ENCODE measurements at places on chromosomes 12 and 14.
A peak's percentile ranks its signal among the peaks of the same experiment; 100 is the strongest.

DNA sequence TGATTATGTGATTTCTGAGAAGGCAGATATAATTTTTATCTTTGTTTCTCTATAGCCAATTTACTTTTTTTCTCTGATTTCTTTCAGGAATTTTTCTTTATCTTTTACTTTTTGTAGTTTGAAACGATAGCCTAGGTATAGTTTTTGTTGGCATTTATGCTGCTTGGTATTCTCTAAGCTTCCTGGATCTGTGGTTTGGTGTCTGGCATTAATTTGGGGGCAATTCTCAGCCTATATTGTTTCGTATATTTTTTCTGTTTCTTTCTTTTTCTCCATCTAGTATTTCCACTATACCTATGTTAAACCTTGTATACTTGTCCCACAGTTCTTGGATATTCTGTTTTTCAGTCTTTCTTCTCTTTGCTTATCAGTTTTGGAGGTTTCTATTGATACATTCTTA, 45.0 kb downstream of the CRADD start:
- no peak for DNase-seq

- no peak for DNase-seq
Observed at GRCh38 chr12:70784042-70784668, 136.4 kb downstream of the PTPRR start.

DNA sequence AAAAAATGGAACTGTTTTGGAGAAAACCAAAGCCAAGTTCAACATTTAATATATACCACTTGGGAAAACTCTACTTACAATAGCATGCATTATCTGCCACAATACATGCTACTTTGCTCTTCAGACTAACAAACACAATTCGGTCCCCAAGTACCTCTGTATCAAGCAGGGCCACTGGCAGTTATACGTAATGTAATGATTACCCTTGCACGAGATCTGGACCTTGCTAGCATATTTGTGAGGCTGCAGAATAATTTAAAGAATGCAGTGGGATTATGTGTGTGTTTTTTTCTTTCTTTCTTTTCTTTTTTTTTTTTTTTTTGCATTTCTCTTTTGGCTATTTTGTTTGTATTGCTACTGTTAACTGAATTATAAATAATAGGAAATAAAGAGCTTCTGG, 22.8 kb upstream of the PYGL start:
- no peak for DNase-seq

DNA sequence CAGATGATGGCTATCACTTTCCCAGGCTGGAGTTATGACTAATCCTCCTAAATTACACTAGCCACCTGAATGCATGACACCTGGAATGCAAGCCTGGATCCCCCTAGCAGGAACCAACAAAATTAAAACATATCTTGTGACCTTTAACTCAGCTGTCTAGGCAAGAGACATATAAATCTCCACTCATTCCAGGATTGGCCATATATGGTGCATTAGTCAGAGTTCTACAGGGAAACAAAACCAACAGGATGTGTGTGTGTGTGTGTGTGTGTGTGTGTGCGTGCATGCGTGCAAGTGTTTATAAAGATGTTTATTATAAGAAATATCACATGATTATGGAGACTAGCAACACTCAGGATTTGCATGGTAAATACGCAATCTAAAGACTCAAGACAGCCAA, 212.8 kb downstream of the KIF21A start:
- no peak for DNase-seq

DNA sequence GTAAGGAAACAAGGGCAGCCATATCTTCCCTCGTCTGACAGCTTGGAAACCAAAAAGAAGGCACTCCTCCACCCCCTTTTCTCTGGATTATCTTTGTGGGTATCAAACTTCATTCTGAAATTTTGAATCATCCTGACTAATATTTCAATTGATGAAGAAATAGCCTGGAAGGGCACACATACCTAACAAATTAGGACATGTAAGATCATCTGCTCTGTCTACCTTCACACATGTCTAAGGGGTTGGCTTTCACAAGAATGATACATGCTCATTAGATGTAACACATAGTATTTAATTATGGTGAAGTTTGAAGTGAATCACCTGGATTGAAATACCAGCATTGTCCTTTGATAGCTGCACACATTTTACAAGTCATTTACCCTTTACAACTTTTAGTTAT, 348.1 kb upstream of the RPL10L start:
- DNase-seq, result no peak

DNA sequence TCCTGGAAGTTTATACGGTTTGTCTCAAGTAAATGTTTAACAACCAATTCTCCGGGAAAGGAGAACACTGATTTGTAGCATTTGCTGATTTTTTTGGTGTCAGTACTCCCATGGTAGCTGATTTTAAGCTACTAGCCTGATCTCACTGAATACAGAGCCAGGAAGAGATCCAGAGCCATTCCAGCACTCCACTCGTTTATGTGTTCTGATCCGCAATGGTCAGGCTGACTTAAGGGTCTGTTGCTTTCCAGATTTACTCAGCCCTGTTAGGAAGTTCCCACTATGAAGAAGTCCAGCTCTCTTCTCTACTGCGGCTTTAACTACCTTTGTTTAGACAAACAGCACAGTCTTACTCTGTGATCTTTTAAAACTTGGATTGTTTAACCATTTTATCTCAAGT, 38.0 kb upstream of the NID2 start:
- DNase-seq, result no peak

- no peak for DNase-seq
Observed at GRCh38 chr14:77157740-77158139, 16.1 kb upstream of the ZDHHC22 start.

DNA sequence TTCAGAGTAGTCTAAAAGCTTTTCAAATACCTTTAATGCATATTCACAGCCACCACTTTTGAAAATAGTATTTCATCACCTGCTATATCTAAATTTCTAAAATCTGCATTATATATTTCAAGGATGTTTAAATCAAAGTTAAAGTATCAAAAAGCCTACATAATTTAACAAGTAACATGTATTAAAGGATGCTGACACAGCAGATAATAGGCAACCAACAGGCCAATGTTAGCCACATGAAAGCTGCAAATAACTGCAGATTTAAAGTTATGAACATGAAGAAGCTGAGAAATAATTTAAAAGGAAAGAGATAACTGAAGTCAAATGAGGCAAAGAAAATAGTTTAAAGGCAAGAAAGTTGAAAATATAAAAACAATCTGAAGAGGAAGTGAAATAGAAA, 39.8 kb upstream of the NELL2 start:
- DNase-seq, result no peak

GRCh38 chr12:33476058-33476457, 36.4 kb upstream of the SYT10 start:
- no peak for DNase-seq

DNA sequence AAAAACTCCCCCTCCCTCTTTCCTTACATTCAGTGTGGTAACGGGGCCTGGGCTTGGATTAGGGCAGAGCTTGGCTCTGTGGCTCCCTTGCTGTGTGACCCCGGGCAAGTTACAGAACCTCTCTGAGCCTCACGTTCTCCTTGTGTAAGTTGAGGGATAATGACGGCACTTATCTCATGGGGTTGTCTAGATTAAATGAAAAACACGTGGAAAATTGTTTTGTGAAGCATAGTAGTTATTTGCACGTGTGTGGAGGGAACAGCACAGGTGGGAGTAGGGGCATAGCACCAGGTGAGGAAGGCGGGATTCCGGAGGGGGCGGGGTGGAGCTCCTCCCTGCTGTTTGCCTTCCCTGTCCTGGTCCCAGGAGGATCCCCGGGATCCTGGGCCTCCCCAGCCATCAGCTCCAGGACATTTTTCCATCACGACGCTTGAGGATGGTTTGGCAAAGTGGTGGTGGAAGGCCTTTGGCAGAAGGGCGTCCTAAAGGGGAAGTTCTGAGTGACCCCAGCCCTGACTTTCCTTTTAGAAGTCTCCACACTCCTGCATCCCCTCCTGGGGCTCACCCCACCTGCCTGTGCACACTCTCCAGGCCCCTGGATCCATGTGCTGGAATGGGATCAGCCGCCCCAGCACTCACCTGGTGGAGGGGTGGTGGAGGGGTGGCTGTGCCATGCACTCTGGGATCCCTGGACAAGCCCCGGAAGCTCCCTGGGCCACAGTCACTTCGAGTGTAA, 22.7 kb downstream of the LRTM2 start:
- DNase-seq, result no peak

DNA sequence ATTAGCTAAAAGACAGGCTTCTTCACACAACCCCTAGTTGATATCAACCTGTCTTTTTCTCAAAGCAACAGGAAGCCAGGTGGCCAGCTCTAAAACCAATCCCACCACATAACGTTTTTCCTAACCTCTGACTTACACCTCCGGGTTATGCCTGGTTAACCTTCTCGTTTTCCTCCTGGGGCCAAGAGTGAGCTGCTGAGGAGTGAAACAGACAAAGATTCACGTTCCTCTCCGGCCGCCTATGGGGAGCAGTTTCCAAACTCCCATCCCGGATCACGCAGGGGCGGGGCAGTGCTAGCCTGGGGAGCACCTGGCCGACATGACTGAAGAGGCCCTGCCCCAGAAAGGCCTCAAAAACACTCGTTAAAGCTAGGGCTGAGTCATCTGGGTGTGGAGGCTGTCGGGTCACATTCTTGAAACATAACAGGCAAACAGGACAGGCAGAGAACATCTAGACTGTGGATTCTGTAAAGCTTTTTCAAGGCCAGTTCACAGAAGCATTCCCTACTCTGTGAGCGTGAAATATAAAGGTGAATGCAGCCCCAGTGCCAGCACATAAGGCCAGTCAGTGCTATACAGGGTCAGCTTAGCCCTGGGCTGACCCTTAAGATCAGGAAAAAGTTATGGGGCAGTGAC, 25.9 kb upstream of the LGALS3 start:
- DNase-seq, result peak; percentile 44

DNA sequence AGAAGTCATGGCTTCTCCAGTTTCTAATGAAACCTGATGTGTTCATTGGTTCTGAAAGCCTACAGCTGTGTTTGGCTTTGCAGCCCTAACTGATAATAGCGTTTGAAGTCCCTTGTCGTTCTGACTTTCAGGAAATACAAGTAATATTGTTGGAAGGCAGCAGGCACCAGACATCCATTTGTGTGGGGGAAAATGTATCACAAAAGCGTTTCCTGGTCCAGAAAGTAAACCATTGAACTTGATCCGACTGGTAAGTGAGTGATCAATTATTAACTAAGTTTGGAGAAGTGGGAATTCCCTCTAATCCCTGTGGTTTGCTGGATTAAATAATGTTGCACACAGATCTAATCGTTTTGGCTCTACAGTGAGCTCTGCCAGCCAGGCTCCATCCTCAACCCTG, 77.3 kb upstream of the LTA4H start:
- DNase-seq, result no peak

- no peak for DNase-seq
Observed at GRCh38 chr12:26871985-26872384, 39.0 kb upstream of the ITPR2 start.

DNA sequence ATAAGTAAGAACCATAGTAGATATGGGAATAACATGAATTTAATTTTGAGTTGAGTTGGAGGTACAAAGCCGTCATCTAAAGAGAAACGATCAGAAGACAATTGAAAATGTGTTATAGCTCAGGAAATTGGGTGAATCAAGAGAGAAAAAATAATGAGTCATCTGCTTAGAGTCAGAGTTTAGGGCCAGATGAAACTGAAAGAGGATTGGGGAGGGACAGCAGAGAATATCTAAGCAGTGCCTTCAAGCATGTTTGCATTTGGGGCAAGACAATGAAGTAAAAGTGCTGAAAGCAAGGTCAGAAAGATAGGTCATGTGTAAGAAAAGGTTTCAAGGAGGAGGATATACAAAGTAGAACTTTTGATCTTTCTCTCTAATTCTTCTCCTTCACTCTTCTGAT, 49.4 kb downstream of the SLC15A5 start:
- DNase-seq, result no peak

- no peak for DNase-seq
Observed at GRCh38 chr12:84601483-84601882, 311.1 kb downstream of the SLC6A15 start.

- DNase-seq, result no peak
Observed at GRCh38 chr14:53792909-53793308, 163.7 kb downstream of the BMP4 start.

- no peak for DNase-seq
Observed at GRCh38 chr12:101235686-101236085, 25.6 kb upstream of the SLC5A8 start.

- no peak for DNase-seq
Observed at GRCh38 chr12:113647048-113647447, 175.4 kb upstream of the LHX5 start.
